ENCODE measurements at places on chromosomes 2 and 18.

DNA sequence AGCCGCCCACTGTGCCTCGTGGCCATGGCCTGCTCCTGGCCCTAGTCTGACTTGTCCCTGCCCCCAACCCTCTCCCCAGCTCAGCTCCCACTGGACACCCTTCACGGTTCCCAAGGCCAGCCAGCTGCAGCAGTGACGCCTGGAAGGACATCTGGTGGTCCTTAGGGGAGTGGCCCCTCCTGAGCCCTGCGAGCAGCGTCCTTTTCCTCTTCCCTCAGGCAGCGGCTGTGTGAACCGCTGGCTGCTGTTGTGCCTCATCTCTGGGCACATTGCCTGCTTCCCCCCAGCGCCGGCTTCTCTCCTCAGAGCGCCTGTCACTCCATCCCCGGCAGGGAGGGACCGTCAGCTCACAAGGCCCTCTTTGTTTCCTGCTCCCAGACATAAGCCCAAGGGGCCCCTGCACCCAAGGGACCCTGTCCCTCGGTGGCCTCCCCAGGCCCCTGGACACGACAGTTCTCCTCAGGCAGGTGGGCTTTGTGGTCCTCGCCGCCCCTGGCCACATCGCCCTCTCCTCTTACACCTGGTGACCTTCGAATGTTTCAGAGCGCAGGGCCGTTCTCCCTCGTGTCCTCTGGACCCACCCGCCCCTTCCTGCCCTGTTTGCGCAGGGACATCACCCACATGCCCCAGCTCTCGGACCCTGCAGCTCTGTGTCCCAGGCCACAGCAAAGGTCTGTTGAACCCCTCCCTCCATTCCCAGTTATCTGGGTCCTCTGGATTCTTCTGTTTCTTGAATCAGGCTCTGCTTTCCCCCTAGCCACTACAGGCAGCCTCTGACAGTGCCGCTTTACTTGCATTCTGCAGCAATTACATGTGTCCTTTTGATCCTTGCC lies 35.8 kb downstream of the ANO7 start:
- DNase-seq, result no peak

DNA sequence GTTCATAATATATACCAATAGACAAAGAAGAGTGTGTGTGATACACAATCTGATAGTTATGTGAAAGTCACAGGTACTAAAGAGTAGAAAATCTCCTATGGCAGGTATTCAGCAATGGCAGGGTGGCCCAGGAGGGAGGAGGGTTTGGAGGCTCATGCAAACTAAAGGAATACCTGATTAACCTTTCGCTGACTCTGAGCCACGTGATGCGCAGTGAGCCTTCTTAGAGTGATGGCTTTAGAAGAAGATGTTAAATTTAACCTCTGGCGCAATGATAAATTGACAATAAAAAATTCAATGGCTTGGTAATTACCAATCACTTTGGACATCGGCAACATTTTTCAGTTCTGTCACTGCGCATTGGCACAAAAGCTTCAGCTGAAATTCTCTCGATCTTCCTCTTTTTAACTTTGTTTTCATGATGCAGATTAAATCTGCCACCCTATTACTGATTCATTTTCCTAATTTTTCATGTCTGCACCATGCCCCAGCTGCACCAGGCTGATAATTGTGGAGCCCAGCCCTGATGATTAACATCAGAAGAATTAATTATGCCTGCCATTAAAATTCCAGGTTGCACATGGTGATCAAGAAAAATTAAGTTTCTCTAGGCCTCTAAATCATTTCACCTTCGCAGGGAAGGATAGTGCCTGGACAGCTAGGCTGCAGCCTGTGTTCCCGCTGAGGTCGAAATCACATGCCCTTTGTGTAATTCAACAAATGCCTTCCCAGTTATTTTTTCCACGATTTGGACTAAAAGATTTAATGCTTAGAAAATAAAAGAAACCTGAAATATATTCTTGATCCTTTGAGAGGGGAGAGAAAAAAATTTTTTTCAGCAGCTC lies 250.6 kb upstream of the HNRNPA3 start:
- no peak for DNase-seq

GRCh38 chr18:58584200-58585127 lies 44.4 kb downstream of the ALPK2 start:
- DNase-seq, result no peak

DNA sequence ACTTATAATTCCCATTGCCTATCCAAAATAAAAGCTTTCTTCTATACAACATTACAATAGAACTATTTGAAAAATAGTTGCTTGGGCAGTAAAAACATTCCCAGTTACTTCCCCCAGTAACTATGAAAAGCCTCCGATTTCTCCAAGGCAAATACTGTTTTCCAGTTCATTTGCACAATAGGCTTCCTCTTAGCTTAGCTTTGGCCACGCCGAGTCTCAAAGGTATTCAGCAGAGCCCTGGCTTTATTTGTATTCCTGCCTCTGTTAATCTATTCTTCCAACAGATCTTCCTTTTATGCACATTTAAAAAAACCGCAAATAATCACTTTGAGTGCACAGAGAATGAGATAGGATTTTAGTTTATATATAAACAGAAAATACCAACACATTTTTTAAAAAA lies 836.8 kb upstream of the VRK2 start:
- no peak for DNase-seq

- DNase-seq, result peak; percentile 95
Measured at GRCh38 chr2:174121175-174121574, 127.2 kb downstream of the OLA1 start.

DNA sequence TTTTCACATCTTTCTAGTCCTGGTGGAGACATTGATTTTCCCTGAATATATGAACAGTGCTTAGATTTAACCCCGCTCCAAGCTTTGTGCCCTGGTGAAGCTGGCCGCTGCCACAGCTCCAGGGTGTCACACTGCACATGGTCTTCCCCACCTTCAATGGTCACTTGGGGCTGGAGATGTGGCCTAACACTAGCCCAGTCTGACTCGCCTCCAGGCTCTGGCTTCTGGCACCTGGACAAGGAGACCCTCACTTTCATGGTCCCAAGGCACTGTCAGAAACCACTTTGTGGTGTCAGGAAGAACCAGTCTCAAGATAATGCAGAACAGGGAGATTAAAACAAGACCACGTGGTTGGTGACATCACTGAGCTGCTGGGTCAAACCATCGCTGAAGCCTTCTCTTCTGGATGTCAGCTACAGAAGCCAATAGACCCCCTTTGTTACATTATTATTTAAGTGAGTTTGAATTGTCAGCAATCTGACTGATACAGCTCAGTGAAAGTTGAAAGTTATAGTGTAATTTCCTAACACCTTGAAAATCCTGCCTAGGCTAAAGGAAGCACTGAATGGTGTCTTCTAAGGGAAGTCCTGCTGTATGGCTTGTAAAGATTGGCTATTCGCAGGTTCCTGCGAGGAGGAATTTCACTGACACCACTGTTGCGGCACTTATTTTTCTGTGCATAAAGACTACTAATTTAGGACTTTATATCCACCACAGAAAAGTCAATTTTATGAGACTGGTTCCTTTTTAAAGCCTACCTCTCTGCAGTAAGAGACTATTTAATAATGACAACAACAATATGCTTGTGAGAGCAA lies 55.0 kb upstream of the CTDP1 start:
- no peak for DNase-seq

DNA sequence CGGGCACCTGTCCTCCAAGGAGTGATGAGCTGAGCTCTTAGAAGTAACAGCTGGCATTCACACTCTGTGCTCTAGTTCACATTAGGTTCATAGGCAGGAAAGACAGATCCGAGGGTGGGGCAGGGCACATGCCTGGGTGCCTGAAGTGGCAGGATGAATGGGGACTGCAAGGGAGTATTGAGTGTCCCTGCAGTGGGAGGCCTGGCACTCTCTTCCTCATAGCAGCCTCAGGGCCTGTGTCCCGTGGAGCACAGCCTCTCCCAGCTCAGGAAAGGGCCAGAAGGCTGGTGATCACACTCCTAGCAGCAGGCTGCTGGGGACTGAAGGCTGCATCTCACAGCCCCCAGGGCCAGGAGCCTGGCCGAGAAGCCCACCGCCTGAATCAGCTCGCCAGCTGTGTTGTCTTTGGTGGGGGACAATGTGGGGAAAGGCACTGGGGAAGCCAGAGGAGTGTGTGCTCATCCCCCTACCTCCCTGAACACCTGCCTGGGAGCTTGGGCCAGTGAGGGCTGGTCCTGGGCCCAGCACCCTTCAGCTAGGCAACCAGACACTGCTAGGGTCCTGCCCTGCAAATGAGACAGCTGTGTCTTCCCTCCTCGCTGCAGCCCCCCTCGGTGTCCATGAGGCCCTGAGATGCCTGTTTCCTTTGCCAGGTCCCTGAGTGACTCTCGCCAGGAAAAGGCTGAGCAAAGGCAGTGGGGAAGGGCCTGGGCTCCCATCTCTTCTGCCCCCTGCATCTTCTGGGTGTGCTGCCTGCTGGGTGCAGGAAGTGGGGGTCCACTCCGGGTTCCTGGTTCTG lies 48.2 kb upstream of the HS6ST1 start:
- no peak for DNase-seq

DNA sequence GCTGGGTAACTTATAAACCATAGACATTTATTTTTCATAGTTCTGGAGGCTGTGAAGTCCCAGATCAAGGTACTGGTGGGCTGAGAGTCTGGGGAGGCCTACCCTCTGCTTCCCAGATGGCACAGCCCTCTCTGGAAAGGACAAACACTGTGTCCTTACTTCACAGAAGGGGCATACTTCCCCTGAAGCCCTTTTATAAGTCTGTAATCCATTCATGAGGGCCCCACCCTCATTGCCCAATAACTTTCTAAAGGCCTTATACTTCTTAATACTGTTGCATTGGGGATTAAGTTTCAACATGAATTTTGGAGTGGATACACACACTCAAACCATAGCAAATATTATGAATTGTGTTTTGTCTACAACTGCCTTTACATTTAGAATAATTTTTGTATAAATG lies 36.0 kb downstream of the ATIC start:
- DNase-seq, result no peak

- DNase-seq, result no peak
Measured at GRCh38 chr2:32807662-32808061, 139.1 kb upstream of the LTBP1 start.

- DNase-seq, result peak; percentile 1
Measured at GRCh38 chr18:7566567-7567473, at the start of gene PTPRM. TSS of gene PTPRM (plus strand) at chr18:7567316. CDS start at chr18:7567819, 503 bp downstream.

DNA sequence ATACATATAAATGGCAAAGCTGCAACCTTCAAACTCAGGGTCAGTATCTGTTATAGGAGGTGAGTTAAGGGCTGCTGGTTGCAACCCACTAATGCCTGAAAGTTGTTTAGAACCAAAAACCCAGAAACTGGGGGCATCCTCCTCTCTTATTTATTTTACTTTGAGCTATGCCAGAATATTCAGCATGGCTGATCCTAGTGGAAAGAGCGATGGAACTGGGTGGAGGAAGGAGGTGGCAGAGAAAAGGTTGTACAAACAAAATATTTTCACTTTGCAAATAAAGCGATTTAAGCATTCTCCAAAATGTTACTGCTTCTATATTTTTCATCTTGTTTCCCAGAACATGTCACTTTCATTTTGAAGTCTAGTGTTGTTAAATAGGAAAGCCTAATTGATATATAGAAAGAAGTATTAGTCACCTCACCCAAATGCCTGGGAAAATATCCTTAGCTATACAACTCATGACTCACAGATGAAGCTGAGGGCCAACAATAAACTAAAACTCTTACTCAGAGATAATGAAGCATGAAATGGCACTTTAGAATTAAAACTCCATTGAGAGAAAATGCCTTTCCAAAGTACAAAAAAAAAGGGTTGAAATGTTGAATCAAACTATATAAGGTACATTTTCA lies 251.4 kb upstream of the UBE2E3 start:
- no peak for DNase-seq

DNA sequence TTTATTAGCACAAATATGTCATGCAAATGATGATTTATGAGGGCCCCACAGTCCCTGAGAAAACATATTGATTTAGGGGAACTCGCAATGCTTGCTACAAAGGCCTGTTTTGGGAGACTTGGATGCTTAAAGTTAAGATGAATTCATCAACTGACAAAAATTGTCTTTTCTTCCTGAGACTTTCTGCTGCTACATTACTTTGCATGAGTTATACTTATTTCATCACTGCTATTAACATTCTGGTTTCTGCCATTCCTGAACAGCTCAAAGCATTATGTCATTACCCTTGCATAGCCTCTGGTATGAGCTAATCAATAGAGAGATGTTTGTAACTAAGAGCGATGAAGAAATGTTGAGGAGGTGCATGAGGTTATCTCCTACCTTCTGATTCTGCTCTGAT lies 74.4 kb downstream of the SOX11 start:
- no peak for DNase-seq

- DNase-seq, result no peak
Measured at GRCh38 chr18:69537183-69537582, 136.5 kb downstream of the DOK6 start.
